ENCODE measurements at places on chromosomes 3 and 15.

DNA sequence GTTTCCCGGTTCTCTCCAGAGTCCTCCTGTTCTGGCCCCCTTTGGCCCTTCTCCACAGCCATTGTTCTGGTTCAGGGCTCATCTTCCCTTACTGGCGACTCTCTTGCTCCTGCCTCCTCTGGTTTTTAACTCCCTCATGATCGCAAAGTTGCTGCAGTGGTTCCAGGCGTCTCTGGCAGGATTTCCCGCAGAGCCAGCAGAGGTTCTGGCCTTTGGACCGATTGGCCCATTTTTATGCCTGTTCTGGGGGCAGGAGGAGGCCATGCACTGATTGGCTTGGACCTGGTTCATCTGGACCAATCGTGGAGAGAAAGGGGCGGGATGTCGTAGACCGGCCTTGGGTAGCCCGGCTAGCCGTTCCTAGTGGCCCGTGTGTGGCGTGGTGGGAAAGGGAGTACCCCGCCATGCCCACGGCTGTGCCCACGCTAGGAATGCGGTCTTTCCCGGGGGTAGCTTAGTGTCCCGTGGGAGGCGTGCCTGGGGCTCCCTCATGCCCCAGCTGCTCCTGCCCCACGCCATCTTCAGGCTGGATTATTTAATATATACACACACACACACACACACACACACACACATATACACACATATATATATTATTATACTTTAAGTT is 113.4 kb downstream of the FBLN2 start:
- no peak overlapping the region for H3K4me3 ChIP-seq
- H3K4me1 ChIP-seq: peaks cover 5% of the 10 kb centered on the region
- no peak for DNase-seq
- H3K27me3 ChIP-seq: peaks cover 42% of the 10 kb centered on the region

DNA sequence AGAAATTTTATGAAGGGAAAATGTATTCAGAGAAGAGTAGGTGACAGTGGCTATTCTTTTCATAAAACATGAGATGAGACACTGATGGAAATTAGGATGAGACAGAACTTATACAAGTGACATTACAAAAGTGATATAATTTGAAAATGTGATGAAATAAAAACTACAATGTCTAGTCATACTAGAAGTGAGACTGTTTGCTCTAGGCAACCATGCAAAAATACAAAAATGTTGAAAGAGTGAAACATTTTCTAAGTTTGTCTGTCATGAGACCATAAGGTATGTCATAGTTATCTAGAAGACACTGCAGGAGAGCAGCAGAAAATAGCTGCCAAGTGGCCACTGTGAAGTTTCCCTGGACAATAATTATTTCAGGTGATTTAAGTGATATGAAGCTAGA is 459.5 kb downstream of the DIPK2A start:
- H3K36me3 ChIP-seq: no peaks in the 10 kb centered on the region
- H3K4me1 ChIP-seq: no peaks in the 10 kb centered on the region
- H3K27ac ChIP-seq: no peak overlapping the region
- DNase-seq: no peak
- H3K4me3 ChIP-seq: no peak overlapping the region

- H3K36me3 ChIP-seq: no peaks in the 10 kb centered on the region
- no peak overlapping the region for H3K27ac ChIP-seq
- peaks cover 7% of the 10 kb centered on the region for H3K4me1 ChIP-seq
- no peak for DNase-seq
- H3K4me3 ChIP-seq: no peak overlapping the region
- no peaks in the 10 kb centered on the region for H3K27me3 ChIP-seq
Measured at GRCh38 chr3:54966979-54967378, 39.1 kb upstream of the LRTM1 start.

GRCh38 chr3:141410408-141410807 is 42.1 kb downstream of the ZBTB38 start:
- H3K4me3 ChIP-seq: no peak overlapping the region
- no peak for DNase-seq
- H3K27ac ChIP-seq: peak overlapping the region; percentile 95
- H3K4me1 ChIP-seq: peaks cover 71% of the 10 kb centered on the region
- no peaks in the 10 kb centered on the region for H3K27me3 ChIP-seq

GRCh38 chr15:39582977-39583595 is 2.2 kb downstream of the THBS1 start:
- no peaks in the 10 kb centered on the region for H3K27me3 ChIP-seq
- peak overlapping the region; percentile 61 for H3K4me3 ChIP-seq
- H3K36me3 ChIP-seq: peaks cover 47% of the 10 kb centered on the region
- H3K4me1 ChIP-seq: peaks cover 67% of the 10 kb centered on the region
- H3K27ac ChIP-seq: no peak overlapping the region

DNA sequence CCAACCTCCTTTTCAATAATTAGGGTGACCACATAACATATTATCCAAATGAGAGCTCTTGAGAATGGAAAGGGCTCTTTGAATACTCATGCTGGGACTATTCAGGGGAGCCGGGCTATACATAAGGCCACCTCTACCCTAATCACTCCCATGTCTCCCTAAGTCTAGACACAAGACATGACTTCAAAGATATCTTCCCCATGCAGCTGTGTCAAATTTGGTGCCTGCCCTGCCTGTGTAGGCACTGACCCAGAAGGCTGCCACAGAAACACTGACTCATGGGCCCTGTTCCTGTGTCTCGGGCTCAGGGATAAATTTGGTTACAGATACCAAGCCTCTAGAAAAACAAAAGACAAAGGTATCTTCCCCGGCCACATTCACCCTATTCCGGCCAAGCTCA is 70.3 kb downstream of the MYLK start:
- H3K36me3 ChIP-seq: no peaks in the 10 kb centered on the region
- no peak overlapping the region for H3K27ac ChIP-seq
- no peak for DNase-seq
- H3K4me3 ChIP-seq: no peak overlapping the region
- peaks cover 21% of the 10 kb centered on the region for H3K4me1 ChIP-seq
- H3K27me3 ChIP-seq: no peaks in the 10 kb centered on the region

DNA sequence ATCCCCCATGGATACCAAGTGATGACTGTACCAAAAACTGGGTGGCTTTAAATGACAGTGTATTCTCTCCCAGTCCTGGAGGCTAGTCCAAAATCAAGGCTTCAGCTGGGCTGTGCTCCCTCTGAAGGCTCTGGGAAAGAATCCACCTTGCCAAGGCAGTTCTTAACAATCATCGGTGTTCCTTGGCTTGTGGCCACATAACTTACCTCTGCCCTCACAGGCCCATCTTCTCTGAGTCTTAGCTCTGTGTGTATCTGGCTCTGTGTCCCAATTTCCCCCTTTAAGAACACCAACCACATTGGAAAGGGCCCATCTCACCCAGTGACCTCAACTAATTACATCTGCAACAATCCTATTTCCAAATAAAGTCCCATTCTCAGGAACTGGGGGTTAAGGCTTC is 503.0 kb upstream of the PROK2 start:
- no peak overlapping the region for H3K27ac ChIP-seq
- H3K4me1 ChIP-seq: peaks cover 28% of the 10 kb centered on the region
- no peak overlapping the region for H3K4me3 ChIP-seq
- H3K36me3 ChIP-seq: no peaks in the 10 kb centered on the region
- no peaks in the 10 kb centered on the region for H3K27me3 ChIP-seq
- DNase-seq: no peak

DNA sequence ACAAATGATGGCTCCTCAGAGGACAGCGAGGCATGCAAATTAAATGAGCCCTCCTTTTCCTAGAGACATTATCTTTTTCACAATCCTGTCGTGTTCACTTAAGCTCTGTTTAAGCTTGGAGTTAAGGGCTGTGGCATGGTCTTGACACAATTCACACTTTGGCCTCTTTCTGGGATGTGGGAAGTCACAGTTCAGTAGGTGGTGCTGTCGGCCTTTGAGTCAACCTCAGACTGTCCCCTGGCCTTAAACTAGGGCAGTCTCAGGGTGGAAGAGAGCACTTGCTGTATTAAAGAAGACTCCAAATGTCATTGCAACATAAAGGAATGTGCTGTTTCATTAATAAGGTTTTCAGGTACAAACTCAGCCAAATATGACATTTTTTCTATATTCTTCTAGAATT is 351.0 kb downstream of the MCTP2 start:
- no peaks in the 10 kb centered on the region for H3K36me3 ChIP-seq
- no peak for DNase-seq
- H3K27me3 ChIP-seq: peaks cover 3% of the 10 kb centered on the region
- no peak overlapping the region for H3K4me3 ChIP-seq
- no peak overlapping the region for H3K27ac ChIP-seq

- no peaks in the 10 kb centered on the region for H3K27me3 ChIP-seq
- H3K4me1 ChIP-seq: no peaks in the 10 kb centered on the region
- H3K36me3 ChIP-seq: no peaks in the 10 kb centered on the region
- no peak overlapping the region for H3K27ac ChIP-seq
Measured at GRCh38 chr15:83581381-83581780, 72.5 kb upstream of the ADAMTSL3 start.

DNA sequence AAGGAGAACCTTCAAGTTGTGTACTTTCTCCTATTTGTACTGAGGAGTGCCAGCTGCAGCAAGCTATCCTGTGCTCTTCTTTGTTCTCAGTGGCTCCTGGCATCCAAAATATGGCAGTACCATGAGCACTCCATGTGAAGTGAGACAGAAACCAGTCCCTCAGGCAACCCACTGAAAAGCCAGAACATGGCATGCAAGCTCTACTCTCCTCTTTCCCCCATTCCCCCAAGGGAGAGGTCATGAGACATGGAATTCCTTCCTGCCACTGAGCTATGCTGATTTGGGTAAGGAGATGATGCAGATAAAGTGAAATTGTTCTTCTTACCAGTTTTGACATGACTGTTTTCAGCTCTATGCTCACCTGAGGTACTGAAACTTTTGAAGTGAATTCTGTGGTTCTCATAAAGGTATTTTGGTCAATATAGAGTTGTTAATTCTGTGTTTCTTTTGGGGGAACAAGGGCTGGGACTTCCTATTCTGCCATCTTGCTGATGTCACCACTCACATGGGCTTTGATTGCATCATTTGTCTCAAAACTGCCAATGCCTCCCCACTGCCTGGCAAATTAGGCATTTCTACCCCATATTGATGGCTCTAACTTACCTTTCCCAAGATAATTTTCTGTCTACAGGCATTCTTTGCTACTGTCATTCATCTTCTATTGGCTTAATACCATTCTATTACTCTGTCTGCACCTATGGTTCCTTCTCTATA is 22.8 kb upstream of the CEP152 start:
- H3K27ac ChIP-seq: no peak overlapping the region
- peaks cover 5% of the 10 kb centered on the region for H3K4me1 ChIP-seq
- no peaks in the 10 kb centered on the region for H3K36me3 ChIP-seq

DNA sequence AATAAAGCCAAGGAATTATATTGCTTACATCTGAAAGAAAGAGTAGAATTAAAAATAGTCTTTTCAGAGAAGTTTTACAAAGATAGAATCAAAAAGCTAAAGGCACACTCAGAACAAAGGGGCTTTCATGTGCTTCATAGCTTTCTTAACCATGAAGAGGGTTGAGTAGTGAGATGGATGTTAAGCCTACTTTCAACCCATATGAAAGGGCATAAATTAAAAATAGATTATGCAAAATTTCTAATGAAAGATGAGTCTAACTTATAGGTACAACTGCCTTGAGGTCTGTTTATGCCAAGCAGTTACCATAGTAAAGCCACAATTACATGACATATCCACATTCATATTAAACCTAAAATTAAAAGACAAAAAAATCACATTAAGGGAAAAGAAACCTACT is 223.3 kb upstream of the ARHGEF26 start:
- H3K4me1 ChIP-seq: no peaks in the 10 kb centered on the region
- H3K27me3 ChIP-seq: no peaks in the 10 kb centered on the region
- H3K4me3 ChIP-seq: no peak overlapping the region
- no peak overlapping the region for H3K27ac ChIP-seq

- no peaks in the 10 kb centered on the region for H3K27me3 ChIP-seq
- no peaks in the 10 kb centered on the region for H3K36me3 ChIP-seq
- H3K27ac ChIP-seq: no peak overlapping the region
Measured at GRCh38 chr3:51720292-51721061, 13.6 kb downstream of the GRM2 start.

- no peaks in the 10 kb centered on the region for H3K27me3 ChIP-seq
- peaks cover 22% of the 10 kb centered on the region for H3K4me1 ChIP-seq
- H3K27ac ChIP-seq: no peak overlapping the region
- DNase-seq: no peak
- H3K4me3 ChIP-seq: no peak overlapping the region
Measured at GRCh38 chr3:52026041-52026440, 30.3 kb downstream of the DUSP7 start.

GRCh38 chr3:136334209-136334608 is 84.1 kb downstream of the PCCB start:
- H3K4me1 ChIP-seq: no peaks in the 10 kb centered on the region
- H3K4me3 ChIP-seq: no peak overlapping the region
- H3K27me3 ChIP-seq: no peaks in the 10 kb centered on the region
- DNase-seq: no peak

GRCh38 chr3:116947809-116948208 is 238.2 kb downstream of the TUSC7 start:
- DNase-seq: no peak
- H3K4me1 ChIP-seq: no peaks in the 10 kb centered on the region
- no peak overlapping the region for H3K4me3 ChIP-seq

GRCh38 chr15:73686781-73687256 is 2.6 kb downstream of the CD276 start:
- peak overlapping the region; percentile 94 for H3K27ac ChIP-seq
- no peaks in the 10 kb centered on the region for H3K27me3 ChIP-seq
- DNase-seq: no peak
- H3K4me3 ChIP-seq: peak overlapping the region; percentile 85
- H3K36me3 ChIP-seq: no peaks in the 10 kb centered on the region
- peaks cover 74% of the 10 kb centered on the region for H3K4me1 ChIP-seq

Measured in suprapubic skin (tissue), 4 donors.